ENCODE measurements at places on chromosomes 11 and 22. TPM values are rescaled to one million over a fixed set of nuclear protein-coding genes. Genes with fewer than 3 reads are reported as not detected.

ACRV1 gene
- total RNA-seq: not detected

MAP6 gene
- 0.72 TPM for total RNA-seq

TIMM8B gene
- 26.6 TPM for total RNA-seq

SSH3 gene
- 26.7 TPM for total RNA-seq

OR8D1 gene
- total RNA-seq: under 0.01 TPM

KCNJ11 gene
- not detected for total RNA-seq

TREH gene
- not detected for total RNA-seq

C11orf16 gene
- not detected for total RNA-seq

SMC1B gene
- total RNA-seq: not detected

C11orf87 gene
- not detected for total RNA-seq

SCUBE2 gene
- 0.26 TPM for total RNA-seq

SPTY2D1 gene
- 14.2 TPM for total RNA-seq

SLC15A3 gene
- total RNA-seq: 9.2 TPM

HOATZ gene
- total RNA-seq: not detected

RTN3 gene
- 115 TPM for total RNA-seq

GRIK4 gene
- total RNA-seq: not detected

CADM1 gene
- 19.9 TPM for total RNA-seq

Measured in epithelial cell of alveolus of lung (primary cell).